ENCODE measurements at places on chromosomes 1 and 21.
A peak's percentile ranks its signal among the peaks of the same experiment; 100 is the strongest.

- no peak overlapping the region for H3K27ac ChIP-seq
- H3K4me3 ChIP-seq, result no peak overlapping the region
- DNase-seq, result no peak
- no peaks in the 10 kb centered on the region for H3K36me3 ChIP-seq
- H3K4me1 ChIP-seq, result no peaks in the 10 kb centered on the region
- no peaks in the 10 kb centered on the region for H3K27me3 ChIP-seq
Observed at GRCh38 chr1:237583756-237584155, 307.0 kb downstream of the ZP4 start.

GRCh38 chr1:7587773-7588456, 183.2 kb upstream of the VAMP3 start:
- H3K27me3 ChIP-seq, result no peaks in the 10 kb centered on the region
- no peak for DNase-seq
- H3K27ac ChIP-seq, result no peak overlapping the region

DNA sequence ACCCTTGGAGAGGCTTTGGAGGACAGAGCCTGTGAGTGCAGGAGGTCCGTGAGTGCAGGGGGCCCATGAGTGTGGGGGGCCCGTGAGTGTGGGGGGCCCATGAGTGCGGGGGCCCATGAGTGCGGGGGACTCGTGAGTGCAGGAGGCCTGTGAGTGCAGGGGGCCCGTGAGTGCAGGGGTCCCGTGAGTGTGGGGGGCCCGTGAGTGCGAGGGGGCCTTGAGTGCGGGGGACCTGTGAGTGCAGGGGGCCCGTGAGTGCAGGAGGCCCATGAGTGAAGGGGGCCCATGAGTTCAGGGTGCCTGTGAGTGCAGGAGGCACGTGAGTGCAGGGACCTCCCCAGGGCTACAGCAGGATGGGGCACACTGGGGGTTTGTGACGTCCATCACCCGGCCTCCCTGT, 108.3 kb upstream of the TTC34 start:
- H3K27me3 ChIP-seq, result peaks cover 5% of the 10 kb centered on the region
- no peaks in the 10 kb centered on the region for H3K4me1 ChIP-seq
- no peak overlapping the region for H3K4me3 ChIP-seq
- H3K27ac ChIP-seq, result no peak overlapping the region

GRCh38 chr21:42075686-42076471, 4.8 kb downstream of the UMODL1 start:
- H3K27ac ChIP-seq, result no peak overlapping the region
- peaks cover 4% of the 10 kb centered on the region for H3K4me1 ChIP-seq
- no peak for DNase-seq
- H3K27me3 ChIP-seq, result no peaks in the 10 kb centered on the region

- no peaks in the 10 kb centered on the region for H3K4me1 ChIP-seq
- no peak overlapping the region for H3K4me3 ChIP-seq
- H3K36me3 ChIP-seq, result no peaks in the 10 kb centered on the region
- no peaks in the 10 kb centered on the region for H3K27me3 ChIP-seq
- H3K27ac ChIP-seq, result no peak overlapping the region
- no peak for DNase-seq
Observed at GRCh38 chr1:247865416-247865815, 8.4 kb downstream of the TRIM58 start.

DNA sequence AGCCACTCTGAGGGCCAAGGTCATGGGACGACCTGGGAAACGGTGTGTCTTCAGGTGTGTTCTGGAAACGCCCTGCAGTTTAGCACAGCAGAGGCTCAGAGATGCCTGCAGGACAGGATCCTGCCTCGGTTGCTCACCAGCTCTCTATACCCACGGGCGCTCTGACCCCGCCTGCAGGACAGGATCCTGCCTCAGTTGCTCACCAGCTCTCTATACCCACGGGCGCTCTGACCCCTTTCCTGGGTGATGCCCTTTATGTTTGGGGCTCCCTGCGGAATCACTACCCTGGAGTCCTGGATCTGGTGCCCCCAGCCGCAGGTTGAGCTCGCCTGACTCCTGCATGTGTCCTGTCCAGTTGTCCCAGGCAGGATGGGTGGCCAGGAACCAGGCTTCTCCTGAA, 32.5 kb downstream of the TFF3 start:
- H3K27me3 ChIP-seq, result no peaks in the 10 kb centered on the region
- no peak for DNase-seq
- H3K4me1 ChIP-seq, result no peaks in the 10 kb centered on the region

- no peak overlapping the region for H3K27ac ChIP-seq
- H3K36me3 ChIP-seq, result no peaks in the 10 kb centered on the region
- H3K4me1 ChIP-seq, result no peaks in the 10 kb centered on the region
- no peak overlapping the region for H3K4me3 ChIP-seq
- no peaks in the 10 kb centered on the region for H3K27me3 ChIP-seq
- DNase-seq, result peak; percentile 2
Observed at GRCh38 chr1:152167835-152168534, 9.0 kb upstream of the RPTN start.

DNA sequence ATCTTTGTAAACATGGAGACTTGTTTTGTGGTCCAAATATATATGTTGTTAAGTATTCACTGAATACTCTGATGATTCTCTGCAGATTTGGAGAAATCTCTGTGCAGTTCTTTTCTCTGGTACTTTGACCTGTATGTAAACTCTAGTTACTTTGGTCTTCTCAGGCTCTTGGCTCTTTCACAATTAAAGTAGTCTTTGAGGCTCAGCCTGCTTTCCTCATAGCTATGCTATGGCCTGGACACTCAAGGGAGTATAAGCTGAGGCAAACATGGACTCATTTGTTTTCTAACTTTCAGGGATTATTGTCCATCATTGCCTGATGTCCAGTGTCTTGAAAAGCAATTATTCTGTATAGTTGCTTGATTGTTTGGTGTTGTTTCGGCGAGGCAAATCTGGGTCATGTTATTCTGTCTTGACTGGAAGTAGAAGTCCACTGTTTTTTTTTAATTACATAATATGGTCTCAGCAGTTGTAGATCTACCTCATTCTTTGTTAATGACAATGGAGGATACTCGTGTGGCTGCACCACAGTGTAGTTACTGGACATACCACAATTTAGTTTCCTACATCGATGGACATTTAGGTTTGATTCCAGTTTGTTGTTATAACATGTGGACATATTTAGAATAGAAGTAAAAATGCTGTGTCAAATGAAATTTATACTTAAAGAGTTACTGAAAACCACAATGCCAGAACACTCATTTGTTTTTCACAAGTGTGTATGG, 9.2 kb downstream of the PTBP2 start:
- H3K27ac ChIP-seq, result no peak overlapping the region
- peaks cover 42% of the 10 kb centered on the region for H3K36me3 ChIP-seq
- H3K4me3 ChIP-seq, result no peak overlapping the region
- no peaks in the 10 kb centered on the region for H3K4me1 ChIP-seq
- no peak for DNase-seq

GRCh38 chr1:16721871-16722641, 18.3 kb upstream of the RNU1-4 start:
- no peak for DNase-seq
- H3K36me3 ChIP-seq, result no peaks in the 10 kb centered on the region
- H3K27ac ChIP-seq, result no peak overlapping the region
- H3K27me3 ChIP-seq, result peaks cover 2% of the 10 kb centered on the region
- no peak overlapping the region for H3K4me3 ChIP-seq

DNA sequence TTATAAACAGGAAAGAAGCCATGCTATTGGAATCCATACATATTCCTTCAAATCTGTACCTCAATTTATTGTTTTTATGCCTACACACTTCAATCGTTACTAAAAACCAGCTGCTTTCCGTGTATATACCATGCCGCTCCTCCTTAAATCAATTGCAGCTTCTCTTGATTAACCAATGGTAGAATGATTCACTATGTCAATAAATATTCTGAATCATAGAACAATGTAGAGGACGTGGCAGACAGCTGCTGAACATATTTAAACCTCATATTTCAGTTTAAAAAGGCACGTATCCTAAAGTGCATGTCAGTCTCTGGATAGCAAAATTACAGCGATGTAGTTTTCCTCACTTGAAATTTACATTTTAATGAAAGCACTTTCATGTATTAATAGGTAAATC, 100.4 kb downstream of the MRPL39 start:
- no peaks in the 10 kb centered on the region for H3K36me3 ChIP-seq
- no peaks in the 10 kb centered on the region for H3K27me3 ChIP-seq
- H3K4me1 ChIP-seq, result no peaks in the 10 kb centered on the region
- DNase-seq, result no peak

DNA sequence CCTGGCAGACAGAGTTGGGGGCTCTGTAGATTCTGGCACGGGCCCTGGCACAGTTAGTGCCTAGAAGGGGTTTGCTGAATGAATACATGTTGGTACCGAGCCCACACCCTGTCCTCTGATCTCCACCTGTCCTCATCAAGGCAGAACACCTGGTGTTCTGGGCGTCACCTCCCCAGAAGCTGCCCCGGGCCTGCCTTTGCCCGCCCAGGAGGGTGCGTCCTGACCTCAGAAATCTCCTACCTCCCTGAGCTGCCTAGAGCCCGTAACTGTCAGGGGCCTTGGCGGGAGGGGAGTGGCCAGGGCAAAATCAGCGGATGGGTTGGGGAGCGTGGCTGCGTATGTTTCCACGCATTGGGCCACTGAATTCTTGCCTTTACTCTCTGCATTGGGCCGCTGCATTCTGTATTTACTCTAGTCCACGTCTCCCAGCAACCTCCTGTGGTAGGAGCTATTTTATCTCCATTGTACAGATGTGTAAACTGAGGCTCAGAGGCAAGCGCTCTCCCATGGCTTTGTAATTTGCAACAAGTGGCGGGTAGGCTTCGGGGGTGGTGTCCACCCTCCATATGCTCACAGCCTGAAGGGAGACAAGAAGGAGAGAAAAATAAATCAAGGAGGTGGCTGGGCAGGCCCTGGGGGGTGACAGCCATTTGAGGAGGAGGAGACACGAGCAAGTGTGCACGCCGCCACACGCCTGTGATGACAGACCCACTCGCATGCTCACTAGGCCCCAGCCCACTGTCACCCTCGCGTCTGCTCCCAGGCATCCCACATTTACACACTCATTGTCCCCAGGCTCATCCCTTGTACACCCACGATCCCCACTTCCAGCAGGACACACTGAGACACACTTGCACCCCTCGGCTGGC, 95.7 kb upstream of the WNT4 start:
- no peaks in the 10 kb centered on the region for H3K4me1 ChIP-seq
- DNase-seq, result no peak
- no peak overlapping the region for H3K4me3 ChIP-seq
- H3K27me3 ChIP-seq, result peaks cover 13% of the 10 kb centered on the region
- H3K36me3 ChIP-seq, result no peaks in the 10 kb centered on the region
- no peak overlapping the region for H3K27ac ChIP-seq

DNA sequence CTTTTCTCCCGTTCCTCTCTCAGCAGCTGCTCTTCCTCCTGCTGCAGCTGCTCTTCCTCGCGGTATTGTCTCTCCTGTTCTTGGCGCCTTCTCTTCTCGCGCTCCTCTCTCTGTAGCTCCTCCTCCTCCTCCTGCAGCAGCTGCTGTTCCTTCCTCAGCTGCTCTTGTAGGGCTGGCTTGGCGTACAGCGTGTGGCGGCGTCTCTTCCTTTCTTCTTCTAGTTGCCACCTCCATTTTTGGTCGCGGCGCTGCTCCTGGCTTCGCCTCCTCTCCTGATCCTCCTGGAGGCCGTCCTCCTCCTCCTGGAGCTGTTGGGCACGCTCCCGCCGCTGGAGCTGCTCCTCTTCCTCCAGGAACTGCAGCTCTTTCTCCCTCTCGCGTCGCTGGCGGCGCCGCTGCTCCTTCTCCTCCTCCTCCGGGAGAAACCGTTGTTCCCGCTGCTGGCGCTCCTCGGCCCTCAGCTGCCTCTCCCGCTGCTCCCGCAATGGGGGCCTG, 4.8 kb downstream of the TCHH start:
- no peak overlapping the region for H3K27ac ChIP-seq
- H3K36me3 ChIP-seq, result no peaks in the 10 kb centered on the region
- peaks cover 97% of the 10 kb centered on the region for H3K27me3 ChIP-seq
- peak overlapping the region; percentile 37 for H3K4me3 ChIP-seq
- H3K4me1 ChIP-seq, result peaks cover 4% of the 10 kb centered on the region

GRCh38 chr21:38913893-38914527, 108.3 kb downstream of the ETS2 start:
- H3K36me3 ChIP-seq, result no peaks in the 10 kb centered on the region
- no peak for DNase-seq
- peak overlapping the region; percentile 74 for H3K27ac ChIP-seq
- H3K4me3 ChIP-seq, result no peak overlapping the region
- peaks cover 36% of the 10 kb centered on the region for H3K4me1 ChIP-seq

DNA sequence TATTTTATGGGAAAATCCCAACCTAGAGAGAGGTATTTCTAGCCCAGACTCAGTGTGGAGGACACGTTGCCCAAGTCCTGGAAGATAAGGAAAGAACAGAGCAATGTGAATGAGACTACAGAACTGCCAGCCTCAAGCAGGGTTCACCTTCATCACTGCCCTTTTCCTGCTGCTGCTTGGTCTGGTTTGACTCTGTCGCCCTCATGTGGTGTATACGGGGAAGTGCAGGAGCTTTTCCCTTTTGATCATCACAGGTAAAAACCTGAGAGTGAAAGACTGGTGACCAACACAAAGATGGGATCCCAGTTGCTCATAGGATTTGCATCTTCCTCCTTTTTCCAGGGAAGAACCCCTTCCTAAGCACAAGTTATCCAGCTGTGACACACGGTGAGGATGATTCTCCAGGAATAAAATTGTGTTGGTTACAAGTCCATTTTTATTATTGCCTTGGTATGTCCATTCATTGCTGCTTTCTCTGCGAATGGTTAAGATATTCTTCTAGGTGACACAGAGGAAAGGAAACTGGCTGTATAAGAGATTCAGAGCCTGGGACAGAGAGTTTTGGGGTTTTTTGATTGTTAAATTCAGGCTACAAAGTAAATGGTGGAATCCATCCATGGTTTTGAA, 89.5 kb upstream of the CD53 start:
- peaks cover 31% of the 10 kb centered on the region for H3K4me1 ChIP-seq
- no peaks in the 10 kb centered on the region for H3K36me3 ChIP-seq
- H3K4me3 ChIP-seq, result no peak overlapping the region
- DNase-seq, result peak; percentile 90
- H3K27me3 ChIP-seq, result no peaks in the 10 kb centered on the region

GRCh38 chr1:1181129-1181937, 7.7 kb downstream of the TTLL10 start:
- no peak for DNase-seq
- no peak overlapping the region for H3K27ac ChIP-seq
- H3K27me3 ChIP-seq, result peaks cover 6% of the 10 kb centered on the region
- no peak overlapping the region for H3K4me3 ChIP-seq
- peaks cover 9% of the 10 kb centered on the region for H3K4me1 ChIP-seq

Data from thymus (tissue), 14 donors.